ENCODE measurements at places on chromosomes 11 and 22. TPM values are rescaled to one million over a fixed set of nuclear protein-coding genes. Genes with fewer than 3 reads are reported as not detected.

USP28 gene
- 11.8 TPM for total RNA-seq

B4GAT1 gene
- total RNA-seq: 2.8 TPM

SCO2 gene
- 11.3 TPM for total RNA-seq

KRTAP5-11 gene
- not detected for total RNA-seq
